ENCODE measurements at places on chromosomes 5 and 9.

- no peak for DNase-seq
Observed at GRCh38 chr9:5042661-5043178, 57.6 kb downstream of the JAK2 start.

DNA sequence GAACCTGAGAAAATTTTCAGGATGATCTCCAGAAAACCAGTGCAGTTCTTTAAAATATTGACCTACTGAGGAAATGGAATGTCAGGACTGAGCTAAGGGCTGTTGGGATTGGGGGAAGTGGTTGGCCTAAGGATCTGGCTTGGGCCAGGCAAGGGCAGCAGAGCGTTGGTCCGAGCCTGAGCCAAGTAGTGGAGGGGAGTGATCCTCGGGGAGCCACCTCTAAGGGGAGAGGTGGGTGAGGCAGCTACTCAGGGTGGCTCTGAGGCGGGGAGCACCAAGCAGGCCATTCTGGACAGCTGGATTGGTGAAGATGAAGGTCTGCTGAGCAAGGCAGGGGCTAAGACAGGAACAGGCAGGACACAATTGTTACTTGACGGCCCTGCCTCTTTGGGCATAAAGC lies 11.5 kb downstream of the CAMK4 start:
- DNase-seq: no peak

GRCh38 chr9:92607773-92608172 lies 62.2 kb downstream of the IPPK start:
- DNase-seq: peak; percentile 66

GRCh38 chr5:34838785-34839714 lies at the start of gene TTC23L:
Gene TTC23L, plus strand, starts transcription at chr5:34839164. Its CDS starts 1,508 bp downstream, at chr5:34840672.
- peak; percentile 87 for DNase-seq

DNA sequence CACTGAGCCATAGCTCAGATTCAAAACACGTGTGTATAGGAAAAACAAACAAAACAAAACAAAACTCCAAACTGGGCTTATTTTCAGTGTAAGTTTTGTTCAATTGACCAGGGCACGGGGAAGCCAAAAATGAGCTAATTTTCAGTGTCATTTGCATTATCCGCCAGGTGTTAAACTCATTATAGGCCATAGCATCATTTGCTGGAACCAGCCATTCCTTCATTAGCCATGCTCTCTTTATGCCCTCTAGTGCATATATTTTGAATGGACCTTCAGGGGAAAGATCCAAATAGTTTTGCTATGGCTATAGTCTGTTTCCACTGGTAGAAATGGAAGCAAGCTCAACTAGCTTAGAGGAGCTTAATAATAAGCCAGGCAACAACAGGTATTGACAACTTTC lies 1205.2 kb upstream of the DMAC1 start:
- peak; percentile 50 for DNase-seq

DNA sequence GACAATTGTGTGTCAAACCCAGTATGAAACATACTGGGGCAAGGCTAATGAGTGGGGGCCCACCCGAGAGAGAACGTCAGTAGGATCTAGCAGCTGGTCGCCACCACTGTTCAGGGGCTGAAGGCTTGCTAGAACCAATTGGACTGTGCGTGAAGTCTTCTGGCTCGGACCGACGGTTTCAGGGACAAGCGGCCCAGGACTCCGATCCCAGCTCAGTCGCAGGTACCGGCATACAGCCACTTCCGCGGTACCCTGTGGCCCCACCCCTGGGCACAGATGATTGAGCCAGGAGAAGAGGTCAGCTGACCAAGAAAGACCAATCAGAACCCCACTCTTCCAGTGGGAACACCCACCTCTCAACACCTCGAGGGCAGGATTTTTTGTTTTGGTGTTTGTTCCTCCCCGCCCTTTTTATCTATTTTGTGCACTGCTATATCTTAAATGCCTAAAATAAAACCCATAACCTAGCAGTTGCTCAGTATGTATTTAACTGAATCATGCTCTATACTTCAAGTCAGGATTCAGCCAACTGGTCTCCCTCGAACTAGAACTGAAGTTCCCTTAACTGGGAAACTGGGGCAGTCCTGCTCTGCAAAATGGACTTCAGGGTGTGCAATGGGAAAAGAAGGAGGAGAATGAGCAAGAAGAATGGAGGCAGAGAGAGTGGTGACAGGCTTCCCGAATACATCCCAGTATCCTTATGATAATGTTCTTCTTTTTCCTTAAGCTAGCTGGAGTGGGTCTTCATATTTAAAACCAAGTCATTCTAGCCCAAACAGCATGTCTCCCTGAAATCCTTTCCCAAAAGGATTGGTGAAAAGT lies 21.1 kb upstream of the CPEB4 start:
- DNase-seq: no peak

- DNase-seq: no peak
Observed at GRCh38 chr5:77946381-77947040, 170.4 kb upstream of the TBCA start.

GRCh38 chr9:34272101-34272541 lies 56.9 kb downstream of the KIF24 start:
- no peak for DNase-seq

Measured in muscle of arm (tissue), 14 donors.